Adrenal gland (tissue), 19 donors: ENCODE measurements at places on chromosomes 7 and 10. TPM values are rescaled to one million over a fixed set of nuclear protein-coding genes. Genes with fewer than 3 reads are reported as not detected.

NUTM2E gene
- not detected for total RNA-seq

SLC18A3 gene
- not detected for total RNA-seq

PODXL gene
- 28.1 TPM for total RNA-seq

DNA sequence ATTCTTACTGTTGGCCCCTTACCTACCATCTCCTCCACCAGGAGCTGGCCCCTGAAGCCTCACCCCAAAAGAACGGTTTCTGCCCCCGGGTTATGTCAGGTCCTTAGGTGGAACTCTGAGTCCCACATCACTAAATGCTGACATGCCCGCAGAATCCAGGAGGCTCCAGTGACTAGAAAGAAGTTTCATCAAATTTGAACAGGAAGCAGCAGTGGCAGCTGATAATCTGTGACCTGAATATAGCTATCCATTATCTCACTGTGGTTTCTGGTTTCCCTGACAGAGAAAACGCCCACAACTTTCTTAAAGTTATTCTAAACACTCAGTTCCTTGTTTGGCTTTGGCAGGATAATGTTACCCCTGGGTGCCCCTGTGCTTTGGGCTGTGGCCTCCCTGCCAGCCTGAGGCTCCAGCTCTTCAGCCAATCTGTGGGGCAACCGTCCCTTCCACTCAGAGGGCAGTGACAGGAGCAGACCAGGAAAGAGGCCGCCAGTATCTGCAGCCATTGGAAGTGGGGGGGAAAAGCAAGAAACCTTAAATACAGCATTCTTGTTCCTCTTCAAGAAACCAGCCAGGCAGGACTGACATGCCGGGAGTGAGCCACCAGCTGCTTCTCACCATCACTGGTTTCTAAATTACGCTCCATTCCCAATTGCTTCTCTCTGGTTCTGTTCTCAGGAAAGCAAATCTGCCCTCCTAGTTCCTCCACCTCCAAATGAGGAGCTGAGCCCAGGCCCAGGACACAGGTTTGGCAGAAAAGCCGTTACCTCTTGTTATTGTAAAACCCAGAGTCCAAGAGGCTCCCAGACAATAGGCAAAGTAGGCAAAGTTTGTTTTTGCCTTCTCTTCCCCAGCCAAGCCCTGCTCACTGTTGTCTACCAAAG, 41.2 kb upstream of the VCL start:
- no peak overlapping the region for H3K27ac ChIP-seq
- no peaks in the 10 kb centered on the region for H3K27me3 ChIP-seq
- DNase-seq, result no peak
- no peaks in the 10 kb centered on the region for H3K4me1 ChIP-seq

DNA sequence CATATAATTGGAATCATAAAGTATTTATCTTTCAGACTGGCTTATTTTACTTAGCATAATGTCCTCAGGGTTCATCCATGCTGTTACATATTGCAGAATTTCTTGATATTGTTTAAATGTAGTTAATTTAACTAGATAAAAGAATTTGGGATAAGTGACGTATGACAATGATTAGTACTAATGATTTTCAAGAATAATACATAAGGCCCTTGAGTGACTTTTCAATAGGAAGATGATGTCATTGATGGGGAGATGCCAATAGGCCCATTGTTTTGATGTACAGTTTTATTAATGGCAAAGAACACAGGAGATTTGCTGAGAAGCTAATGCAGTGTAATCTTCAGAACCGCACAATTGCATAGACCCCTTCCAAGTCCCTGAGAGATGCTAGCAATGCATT, 537.4 kb upstream of the PHF14 start:
- H3K36me3 ChIP-seq, result no peaks in the 10 kb centered on the region
- DNase-seq, result no peak
- H3K27me3 ChIP-seq, result no peaks in the 10 kb centered on the region
- H3K27ac ChIP-seq, result no peak overlapping the region
- H3K4me1 ChIP-seq, result no peaks in the 10 kb centered on the region
- H3K4me3 ChIP-seq, result no peak overlapping the region

- H3K36me3 ChIP-seq, result no peaks in the 10 kb centered on the region
- no peaks in the 10 kb centered on the region for H3K27me3 ChIP-seq
- H3K4me3 ChIP-seq, result no peak overlapping the region
- DNase-seq, result no peak
- H3K27ac ChIP-seq, result no peak overlapping the region
Observed at GRCh38 chr7:40608321-40609075, 473.7 kb downstream of the SUGCT start.

DNA sequence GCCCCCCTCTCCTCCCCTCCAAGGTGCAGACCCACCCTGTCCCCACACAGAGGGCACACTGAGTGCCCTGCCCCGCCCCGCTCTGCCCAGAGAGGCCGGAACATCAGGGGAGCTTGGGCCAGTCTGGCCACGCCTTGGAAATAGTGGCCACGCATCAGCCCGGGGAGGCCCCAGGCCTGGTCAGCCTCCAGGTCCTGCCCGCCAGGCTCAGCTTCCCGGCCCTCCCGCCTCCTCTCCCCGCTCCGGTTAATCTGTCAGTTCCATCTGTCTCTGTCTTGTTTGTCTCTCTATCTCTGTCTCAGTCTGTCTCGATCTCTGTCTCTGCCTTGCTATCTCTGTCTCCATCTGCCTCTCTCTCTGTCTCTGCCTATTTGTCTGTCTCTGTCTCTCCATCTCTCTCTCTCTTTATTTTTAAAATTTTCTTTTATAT, 28.9 kb upstream of the TNRC18 start:
- H3K27me3 ChIP-seq, result no peaks in the 10 kb centered on the region
- DNase-seq, result no peak
- H3K27ac ChIP-seq, result no peak overlapping the region
- no peaks in the 10 kb centered on the region for H3K36me3 ChIP-seq
- H3K4me1 ChIP-seq, result peaks cover under 1% of the 10 kb centered on the region
